Stimulated activated CD8-positive, alpha-beta memory T cell treated with anti-CD3 and anti-CD28 coated beads, Interleukin-4, amount 100 ng/mL, for 1 hour (primary cell): ENCODE measurements at places on chromosomes 11 and 22.

DNA sequence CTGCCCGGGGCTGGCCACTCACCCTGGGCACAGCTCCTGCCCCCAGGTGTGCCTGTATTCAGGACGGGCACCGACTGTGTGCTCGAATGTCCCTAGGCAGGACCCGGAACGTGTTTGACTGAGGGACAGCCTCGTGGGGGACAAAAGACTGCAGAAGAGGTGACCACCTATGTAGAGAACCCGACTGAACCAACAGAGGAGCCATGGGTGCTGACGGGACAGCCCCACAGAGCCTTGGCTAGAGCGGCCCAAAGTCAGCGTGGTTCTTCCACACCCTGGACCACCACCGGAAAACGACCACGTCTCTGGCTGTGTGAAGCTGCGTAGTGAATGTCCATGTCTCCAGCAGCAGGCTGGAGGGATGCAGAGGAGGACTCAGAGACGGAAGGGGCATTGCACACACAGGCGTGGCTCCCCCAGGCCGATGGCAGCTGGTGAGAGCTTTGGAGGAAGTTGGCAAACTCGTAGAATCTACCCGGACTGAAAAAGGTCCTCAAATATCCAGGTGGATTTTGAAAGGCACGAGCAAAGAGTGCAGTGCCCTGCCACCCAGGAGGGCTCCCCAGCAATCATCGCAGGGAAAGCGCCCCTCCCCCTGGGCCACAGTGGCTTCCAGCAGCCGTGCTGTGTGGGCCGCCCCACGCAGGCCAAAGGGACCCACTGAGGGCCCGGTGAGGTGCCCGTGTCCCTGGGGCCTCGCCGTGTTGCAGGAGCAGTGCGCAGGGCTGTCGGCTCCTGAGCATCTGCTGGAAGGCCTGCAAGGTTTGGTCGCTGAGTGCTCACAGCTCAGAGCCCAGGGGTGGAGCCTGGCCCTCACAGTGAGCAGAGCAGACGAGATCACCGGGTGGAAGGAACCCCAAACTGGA is 17.5 kb upstream of the MUC5B start:
- no peak for DNase-seq

DNA sequence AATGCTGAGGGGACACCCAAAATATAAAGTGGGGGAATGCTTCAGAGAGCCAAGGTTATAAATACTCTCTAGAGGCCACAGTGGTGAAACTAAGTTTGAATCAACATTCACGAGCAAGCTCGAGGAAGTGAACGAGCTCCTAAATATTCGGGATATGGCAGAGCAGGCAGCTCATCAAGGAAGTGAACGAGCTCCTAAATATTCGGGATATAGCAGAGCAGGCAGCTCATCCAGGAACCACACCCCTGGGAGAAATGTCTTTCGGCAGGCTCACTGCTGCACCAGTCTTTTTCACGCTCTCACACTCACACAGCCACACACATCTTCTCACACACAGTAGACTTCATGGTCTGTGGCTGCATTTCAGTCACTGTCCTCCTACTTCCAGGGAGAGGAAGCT is 787.5 kb downstream of the OPCML start:
- DNase-seq, result no peak

- DNase-seq, result no peak
These were observed 34.3 kb downstream of the USP28 start for GRCh38 chr11:113840932-113841664.

DNA sequence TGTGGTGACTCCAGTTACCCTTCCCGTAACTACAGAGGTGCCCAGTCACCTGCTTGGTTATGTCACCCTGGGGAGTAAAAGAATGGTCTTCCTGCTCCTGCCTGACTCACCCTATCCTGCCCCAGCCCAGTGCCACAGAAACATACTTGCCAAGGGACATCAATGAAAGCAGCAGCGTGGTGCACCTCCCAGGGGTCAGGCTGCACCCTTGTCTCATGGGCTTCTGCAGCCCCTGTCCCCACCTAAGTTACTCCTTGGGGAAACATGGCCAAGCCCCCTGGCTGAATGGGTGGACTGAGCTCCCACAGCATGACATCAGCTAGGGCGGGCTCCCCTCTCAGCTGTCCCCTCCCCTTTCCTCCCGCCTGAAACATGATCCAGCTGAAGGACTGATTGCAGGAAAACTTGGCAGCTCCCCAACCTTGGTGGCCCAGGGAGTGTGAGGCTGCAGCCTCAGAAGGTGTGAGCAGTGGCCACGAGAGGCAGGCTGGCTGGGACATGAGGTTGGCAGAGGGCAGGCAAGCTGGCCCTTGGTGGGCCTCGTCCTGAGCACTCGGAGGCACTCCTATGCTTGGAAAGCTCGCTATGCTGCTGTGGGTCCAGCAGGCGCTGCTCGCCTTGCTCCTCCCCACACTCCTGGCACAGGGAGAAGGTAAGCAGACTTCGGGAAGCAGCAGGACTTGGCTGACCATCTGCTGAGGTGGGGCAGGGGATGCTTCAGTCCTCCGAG is at the start of gene HTR3A:
TSS of gene HTR3A (plus strand) at position 368 of the 730 bp plus-strand sequence. CDS start at position 586, 218 bp downstream.
- no peak for DNase-seq

DNA sequence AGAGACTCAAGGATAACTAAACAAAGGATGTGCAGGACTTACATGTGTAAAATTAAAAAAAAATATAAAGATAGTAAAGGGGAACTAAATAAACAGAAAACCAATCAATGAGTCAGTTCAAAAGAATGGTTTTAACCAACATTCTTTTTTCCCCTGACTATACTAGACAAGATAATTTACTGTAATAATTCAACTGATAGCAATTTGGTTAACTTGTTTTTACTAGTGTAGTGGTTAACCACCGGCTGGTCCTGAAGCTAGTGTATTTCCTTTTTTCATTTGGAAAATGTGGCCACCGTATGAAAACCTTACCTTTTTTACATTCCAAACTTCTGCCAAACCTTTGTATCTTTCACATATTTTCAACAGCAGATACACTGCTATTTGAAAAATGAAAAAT is 123.1 kb downstream of the ARHGAP42 start:
- DNase-seq, result no peak

DNA sequence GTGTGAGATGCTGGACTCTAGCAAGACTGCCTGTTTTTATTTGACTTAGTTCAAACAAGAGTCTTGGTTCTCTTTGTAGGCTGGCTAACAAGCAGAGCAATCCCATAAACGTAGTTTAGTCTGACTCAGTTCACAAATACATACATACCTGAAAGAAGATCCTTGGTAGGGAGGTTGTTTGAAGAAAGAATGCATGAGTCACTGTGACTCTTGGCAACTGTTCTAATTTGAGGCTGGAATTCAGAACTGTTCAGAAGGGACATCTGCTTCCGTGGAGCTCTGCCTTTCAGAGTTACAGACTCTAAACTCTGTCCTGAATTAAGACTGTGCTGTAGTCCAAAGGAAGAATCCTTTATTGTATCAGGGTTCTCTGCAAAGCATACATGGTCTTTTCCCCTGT is 32.2 kb downstream of the C2CD3 start:
- DNase-seq, result no peak

DNA sequence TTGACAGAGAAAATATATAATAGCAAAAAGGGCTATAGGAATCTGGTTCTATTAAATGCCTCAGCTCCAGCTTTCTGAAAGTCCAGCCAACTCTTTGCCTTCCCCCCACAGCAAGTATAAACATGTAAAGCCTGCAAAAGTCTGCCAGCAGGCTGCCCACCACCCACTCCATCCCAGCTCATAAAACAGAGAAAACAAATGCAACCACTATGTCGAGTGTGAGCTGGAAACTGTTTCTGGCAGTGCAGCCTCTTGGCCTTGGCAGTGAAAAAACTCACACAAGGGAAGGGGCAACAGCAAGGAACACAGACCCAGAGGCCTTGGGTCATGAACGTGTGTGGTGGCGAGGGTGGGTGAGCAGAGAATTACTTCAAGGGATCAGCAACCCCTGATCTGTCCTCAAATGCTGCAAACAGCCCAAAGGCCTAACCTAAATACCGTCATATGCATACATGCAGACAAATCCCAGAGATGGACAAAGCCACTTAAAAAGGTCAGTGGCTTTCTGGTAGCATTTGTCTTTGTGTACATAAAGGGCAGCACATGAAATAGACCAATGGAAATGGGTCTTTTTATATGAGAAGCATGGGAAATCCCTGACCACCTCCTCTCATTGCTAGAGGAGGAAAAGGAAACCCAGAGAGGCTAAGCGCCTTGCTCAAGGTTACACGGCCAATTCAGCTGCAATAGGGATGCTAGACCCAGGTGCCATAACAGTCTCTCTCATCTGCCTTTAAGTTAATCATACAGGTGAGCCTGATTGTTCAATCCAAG is 74.8 kb downstream of the NAT10 start:
- no peak for DNase-seq

DNA sequence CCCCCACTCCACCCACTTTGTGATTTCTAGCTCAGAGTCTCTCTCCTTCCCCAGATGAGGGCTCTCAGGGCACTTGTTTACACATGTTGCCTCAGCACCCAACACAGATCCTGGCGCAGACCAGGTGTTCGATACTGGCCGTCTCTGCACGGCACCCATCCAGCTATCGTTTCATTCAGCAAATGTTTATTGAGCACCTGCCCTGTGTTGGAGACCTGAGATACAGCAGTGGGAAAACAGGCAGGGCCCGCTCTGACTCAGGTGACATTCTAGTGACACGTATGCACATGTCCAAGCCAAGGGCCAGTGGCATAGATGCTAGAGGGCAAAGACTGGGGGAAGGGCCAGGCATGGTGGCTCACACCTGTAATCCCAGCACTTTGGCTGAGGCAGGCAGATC is 71.9 kb downstream of the NFAM1 start:
- no peak for DNase-seq

DNA sequence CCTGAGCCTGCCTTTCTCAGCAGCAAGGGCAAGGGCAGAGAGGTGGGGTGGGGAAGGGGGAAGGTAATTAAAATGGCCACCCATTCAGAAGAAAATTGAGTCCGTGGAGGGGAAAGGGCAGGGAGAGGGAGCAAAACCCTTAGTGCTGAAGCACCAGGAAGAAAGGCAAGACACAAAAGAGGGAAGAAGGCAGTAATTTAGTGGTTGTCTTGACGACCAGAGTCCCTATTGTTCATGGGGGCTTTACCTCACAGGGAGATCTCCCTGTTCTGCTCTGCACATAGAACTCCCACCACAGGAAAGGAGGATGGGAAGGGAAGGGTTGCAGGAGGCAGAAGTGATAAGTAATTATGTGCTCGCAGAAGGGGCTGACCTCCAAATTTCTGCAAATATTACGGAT is 23.4 kb downstream of the SNX19 start:
- DNase-seq, result no peak

- DNase-seq, result no peak
These were observed 36.9 kb upstream of the KRTAP5-7 start for GRCh38 chr11:71490044-71490730.

DNA sequence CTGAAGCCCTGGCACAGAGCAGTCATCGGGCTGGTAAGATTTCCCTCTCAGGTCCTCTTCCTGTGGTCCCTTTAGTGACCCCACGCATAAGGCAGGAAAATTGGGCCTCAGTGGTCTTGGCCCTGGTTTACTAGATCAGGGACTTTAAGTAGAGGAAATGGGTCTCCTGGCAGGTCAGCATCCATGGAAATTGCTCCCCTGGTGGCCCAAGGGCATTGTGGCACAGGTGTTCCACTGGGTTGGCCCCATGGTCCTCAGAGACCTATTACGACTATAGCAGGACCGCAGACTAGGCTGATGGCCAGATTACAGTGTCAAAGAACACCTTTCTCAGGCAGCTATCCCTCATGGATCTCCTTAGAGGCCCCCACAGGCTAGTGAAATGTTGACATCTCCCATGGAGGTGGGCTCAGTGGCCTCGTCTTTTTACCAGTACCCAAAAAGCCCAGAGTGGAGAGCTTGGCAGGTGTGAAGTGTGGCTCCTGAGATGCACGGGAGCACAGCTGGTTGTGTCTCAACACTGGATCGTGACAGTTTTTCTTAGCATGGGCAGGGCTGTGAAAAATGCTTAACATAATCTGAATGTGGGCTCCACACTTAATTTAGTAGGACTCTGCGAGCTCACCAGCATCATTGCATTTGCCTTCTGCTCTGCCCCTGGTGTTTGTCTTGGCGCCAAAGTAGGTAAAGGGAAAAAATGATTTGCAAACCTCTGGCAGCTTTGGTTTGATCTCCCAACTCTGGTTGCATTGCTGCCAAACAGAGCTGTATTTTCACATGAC is 74.2 kb downstream of the ZBTB16 start:
- DNase-seq, result no peak

DNA sequence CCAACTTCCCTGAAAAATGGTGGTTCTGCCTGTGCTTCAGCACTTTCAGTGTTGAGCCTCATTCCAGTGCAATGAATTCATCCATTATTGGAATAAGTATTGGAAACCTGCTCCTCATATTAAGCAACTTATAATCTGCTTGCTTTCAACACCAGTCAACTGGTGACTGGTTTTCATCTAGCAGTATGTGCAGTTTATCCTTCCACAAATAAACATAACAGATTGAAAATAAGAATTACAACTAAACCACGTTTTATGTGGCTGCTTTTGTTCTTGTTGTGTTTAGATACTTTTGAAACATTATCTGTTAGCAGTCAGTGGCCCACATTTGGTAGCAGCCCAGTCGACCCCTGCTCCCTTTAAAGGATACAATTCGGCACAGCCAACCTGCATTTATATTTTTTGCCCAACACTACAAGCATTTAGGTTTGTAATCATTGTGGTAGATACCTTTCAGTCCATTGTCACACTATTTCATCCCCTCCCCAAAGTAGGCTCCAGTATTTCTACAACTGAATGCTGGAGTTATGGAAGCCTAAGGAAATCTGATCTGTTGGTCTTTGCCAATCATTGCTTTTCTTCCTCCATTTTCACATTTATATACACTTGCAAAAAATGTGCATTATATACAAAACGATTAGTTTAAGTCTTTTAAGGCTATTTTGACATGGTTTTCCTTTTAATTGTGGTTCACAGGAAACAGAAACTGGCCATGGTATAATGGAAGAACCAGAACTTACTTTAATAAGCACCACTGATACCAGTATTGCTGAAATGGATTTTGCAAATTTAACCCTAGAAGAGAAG is 13.1 kb downstream of the TAF1D start:
- no peak for DNase-seq

DNA sequence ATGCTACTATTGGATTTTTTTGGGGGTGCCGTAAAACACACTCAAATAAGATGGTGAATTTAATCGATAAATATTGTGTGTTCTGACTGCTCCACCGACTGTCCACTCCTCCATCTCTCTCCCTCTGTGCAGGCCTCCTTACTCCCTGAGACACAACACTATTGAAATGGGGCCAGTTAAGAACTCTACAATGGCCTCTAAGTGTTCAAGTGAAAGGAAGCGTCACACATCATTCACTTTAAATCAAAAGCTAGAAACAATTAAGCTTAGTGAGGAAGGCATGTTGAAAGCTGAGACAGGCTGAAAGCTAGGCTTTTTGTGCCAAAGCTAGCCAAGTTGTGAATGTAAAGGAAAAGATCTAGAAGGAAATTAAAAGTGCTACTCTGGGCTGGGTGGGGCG is 156.7 kb downstream of the CTTN start:
- DNase-seq, result no peak

- DNase-seq, result no peak
These were observed 89.8 kb downstream of the FBXO7 start for GRCh38 chr22:32564170-32565001.

DNA sequence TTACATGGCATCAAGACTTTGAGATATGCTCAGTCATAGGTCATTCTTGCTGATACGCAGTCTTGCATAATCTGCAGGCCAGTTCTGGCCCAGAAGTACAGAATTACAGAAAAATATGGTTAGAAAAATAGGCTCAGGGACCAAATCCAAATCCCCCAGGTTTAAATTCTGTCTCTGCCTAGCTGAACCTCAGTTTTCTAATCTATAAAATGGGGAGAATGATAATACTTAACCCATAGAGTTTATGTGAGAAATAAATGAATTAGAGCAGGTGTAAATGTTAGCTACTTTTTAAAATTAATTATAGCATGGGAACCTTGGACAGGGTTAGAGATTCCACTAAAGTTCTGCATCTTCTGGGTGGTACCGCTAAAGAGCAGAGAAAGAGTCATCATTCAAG is 52.3 kb upstream of the FAM181B start:
- no peak for DNase-seq
